ENCODE measurements at places on chromosomes 4 and X.

DNA sequence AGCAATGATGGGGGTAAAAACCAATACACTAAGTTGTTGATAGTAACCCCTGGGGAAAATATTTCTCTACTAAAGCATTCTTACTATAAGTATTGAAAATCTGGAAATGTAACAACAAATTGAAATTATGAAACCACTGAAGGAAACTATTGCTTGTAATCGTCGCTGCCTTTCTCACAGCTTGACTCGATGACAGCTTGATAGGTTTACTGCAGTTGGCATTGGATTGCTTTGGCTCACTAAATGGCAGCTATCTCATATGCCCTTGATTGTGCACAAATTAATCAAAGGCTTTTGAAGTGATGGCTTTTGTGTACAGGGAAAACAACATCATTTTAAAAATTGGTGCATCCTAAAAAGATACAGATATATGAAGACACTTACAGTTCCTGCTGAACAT lies 419.6 kb upstream of the TENM3 start:
- no peak for DNase-seq

DNA sequence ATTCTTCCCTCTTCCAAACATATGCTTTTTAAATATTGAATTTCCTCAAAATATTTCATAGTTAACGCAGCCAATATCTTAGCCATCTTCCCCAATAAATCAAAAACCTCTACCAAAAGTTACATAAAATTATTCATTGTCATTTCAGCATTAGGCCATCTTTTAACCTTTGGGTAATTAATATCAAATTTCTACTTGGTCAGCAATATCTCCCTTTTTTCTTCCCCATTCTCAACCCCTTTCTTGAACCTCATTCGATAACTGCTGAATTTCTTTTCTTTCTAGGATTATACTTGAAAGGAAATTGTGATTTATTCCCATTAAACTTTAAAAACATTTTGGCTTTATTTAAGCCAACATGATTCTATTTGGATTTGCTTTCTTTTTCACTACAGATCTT lies 65.0 kb downstream of the RAP1GDS1 start:
- DNase-seq: no peak

GRCh38 chrX:69554321-69554947 lies 50.3 kb downstream of the NALF2 start:
- no peak for DNase-seq

DNA sequence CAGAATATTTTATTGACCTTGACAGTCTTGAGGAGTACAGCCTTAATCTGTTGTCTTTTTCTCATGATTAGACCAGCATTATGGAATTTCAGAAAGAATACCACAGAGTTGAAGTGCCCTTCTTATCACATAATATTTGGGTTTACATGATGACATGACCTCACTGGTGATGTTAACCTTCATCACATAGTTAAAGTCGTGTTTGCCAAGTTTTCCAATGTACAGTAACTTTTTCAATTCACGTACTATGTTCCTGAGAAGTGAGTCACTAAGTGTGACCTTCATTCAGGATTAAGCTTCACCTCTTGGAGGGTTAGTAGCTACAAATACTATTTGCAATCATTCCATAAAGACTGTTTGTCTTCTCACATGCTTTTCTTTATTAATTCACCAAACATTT lies 52.1 kb downstream of the RAB40A start:
- DNase-seq: no peak

GRCh38 chrX:30910124-30910860 lies 21.2 kb upstream of the TAB3 start:
- peak; percentile 20 for DNase-seq

GRCh38 chr4:81786063-81786763 lies 314.5 kb upstream of the RASGEF1B start:
- DNase-seq: peak; percentile 52

DNA sequence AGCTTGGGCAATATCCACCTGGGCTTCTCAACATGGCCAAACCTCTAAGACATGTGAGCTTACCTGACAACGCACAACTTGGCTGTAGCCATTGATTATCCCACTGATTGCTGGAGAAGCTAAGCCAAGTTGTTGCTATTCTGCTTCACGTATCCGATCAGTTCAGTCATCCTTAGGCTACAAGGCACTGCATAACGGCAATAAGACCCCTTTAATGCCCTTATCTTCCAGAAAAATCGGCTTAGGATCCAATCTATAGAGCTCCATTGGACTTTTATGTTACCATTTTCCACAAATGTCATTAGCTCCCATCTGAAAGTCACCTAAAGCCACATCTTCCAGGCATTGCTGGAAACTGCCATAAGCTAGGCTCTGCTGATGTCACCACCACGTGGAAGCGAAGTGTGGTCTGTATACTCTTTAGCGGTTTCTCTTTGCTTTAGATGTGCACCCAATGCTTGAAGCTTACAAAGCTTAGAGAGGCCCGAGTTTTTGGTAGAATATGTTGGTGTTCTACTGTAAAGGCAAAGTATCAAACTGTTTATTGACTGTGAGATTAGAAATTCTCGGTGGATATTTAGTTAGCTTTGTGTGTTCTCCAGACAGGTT lies 163.1 kb downstream of the CPE start:
- peak; percentile 3 for DNase-seq

- no peak for DNase-seq
These were observed 127.7 kb downstream of the SLC7A11 start for GRCh38 chr4:138114434-138114833.

GRCh38 chr4:81505004-81505598 lies 33.4 kb upstream of the RASGEF1B start:
- peak; percentile 77 for DNase-seq

GRCh38 chrX:77962068-77962902 lies 7.2 kb downstream of the PGAM4 start:
- peak; percentile 21 for DNase-seq

GRCh38 chrX:153687121-153688039 lies at the start of gene SLC6A8:
TSS of gene SLC6A8 (plus strand) at chrX:153687926. CDS start at chrX:153688575, 649 bp downstream.
- DNase-seq: peak; percentile 43

DNA sequence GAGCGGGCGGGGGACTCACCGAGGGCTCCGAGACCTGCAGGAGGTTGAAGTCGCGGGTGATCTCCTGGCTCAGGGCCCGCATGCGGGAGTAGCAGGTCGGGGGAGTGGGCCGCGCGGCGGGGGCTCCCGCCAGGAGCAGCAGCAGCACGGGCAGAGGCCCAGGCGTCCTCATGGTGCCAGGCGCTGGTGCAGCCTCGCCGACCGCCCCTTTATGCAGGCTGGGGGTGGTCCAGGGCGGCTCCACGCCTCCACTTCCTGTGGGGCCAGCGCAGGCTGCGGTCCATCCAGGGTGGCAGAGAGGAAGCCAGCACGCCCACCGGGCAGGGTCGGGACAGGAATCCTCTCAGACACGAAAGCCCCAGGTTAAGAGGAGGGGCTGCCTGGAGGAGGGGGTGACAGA lies at the start of gene CYTL1:
Gene CYTL1 (minus strand): TSS at position 185 of the 400 bp plus-strand sequence. CDS start 13 bp downstream, at position 172.
- DNase-seq: no peak

DNA sequence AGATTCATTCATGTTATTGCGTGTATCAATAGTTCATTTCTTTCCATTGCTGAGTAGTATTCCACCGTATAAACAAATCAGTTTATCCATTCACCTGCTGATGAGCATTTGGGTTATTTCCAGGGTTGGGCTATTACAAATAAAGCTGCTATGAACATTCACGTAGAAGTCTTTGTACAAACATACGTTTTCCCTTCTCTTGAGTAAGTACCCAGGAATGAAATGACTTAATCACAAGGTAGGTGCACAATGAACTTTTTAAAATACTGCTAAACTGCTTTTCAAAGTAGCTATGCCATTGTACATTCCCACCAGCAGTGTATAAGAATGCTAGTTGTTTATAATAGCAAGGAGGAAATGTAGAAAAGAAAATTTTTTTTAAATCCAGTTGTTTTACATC lies 35.9 kb downstream of the SYTL4 start:
- no peak for DNase-seq

DNA sequence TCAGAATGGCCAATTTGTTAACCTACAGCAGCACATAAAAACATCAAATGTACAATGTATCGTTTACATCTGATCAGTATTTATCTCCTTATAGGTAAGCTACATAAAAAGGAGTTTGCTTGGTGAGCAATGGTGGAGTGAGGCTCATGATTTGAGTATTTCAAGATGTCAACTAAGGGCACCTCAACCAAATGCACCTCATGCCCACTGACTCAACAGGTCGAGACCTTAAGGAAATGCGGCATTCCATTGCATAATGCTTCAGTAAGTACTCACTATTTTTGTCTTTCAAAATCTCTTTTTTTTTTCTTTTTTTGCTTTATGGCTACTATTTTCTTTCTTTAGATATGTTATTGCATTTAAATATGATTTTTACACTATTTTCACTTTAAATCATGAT lies 181.0 kb upstream of the TLL1 start:
- no peak for DNase-seq

DNA sequence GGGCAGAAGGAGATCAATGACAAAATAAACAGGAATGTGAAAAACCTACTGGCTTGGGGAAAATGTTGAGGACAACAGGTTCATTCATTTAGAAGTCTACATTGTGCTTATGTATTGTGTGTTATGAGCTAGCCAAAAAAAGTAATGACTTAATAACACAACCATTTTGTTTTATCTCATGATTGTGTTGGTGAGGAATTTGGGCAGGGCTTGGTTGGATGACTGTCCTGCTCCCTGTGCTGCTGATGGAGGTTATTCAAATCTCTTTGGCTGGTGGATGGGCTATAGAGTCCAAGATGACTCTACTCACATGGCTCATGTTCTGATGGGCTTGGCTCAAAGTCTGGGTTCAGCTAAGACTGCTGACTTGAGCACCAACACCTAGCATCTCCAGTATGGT lies 116.3 kb downstream of the HS3ST1 start:
- no peak for DNase-seq

DNA sequence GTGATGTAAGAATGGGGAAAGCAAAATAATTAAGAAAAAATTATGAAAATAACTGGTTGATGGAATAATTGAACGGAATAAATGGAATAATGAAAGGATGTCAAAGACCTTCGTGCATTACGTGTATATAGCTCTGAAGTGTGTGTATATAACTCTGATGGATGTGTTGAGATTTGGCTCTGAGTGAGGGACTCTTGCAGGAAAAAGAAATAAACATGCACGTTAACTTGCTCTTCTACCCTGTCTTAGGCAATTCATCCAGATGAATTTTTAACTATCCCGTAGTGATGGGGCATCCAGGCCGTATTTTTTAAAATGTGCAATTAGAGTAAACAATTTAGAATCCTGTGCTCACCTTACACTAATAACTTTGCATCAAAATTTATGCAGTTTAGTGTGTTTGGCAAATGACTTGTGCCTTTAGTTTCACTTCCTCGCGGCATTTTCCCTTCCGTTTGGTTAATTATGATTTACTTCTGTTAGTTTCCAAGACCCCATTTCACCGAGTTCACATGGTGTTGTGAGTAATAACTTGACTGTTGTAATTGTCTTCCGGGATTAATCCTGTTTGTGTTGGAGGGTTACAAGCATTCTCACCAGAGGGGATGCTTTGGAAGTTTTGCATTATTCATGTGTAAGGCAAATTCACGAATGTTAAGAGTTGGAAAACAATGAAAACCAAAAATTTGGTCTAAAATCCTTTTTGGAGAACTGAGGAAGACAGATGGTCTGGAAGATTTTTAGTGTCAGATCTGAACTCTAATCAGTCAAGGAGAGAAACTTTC lies 256.5 kb upstream of the FAT1 start:
- DNase-seq: no peak

GRCh38 chr4:187184508-187184907 lies 460.9 kb upstream of the FAT1 start:
- DNase-seq: no peak

DNA sequence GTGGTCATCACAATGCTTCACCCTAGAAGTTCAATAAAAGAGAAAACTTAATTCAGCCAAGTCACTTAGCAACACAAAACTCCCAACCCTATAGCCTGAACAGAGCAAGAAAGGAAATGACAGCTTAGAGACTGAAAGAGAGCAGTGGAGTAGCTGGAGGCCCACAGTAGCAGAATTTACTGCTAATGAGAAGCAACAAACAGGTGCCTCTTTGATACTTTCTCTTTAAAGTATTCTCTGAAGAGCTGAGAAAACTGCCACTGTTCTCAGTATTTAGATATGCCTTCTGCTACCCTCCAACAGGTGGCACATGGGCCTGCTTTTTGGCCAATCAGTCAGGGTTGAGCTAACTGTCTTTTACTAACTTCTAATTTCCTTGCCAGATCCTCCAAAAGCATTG lies 240.0 kb downstream of the GPC3 start:
- no peak for DNase-seq

GRCh38 chrX:47166126-47166525 lies 21.1 kb downstream of the RBM10 start:
- no peak for DNase-seq

- DNase-seq: no peak
These were observed 18.8 kb upstream of the SMIM14 start for GRCh38 chr4:39657465-39657864.

DNA sequence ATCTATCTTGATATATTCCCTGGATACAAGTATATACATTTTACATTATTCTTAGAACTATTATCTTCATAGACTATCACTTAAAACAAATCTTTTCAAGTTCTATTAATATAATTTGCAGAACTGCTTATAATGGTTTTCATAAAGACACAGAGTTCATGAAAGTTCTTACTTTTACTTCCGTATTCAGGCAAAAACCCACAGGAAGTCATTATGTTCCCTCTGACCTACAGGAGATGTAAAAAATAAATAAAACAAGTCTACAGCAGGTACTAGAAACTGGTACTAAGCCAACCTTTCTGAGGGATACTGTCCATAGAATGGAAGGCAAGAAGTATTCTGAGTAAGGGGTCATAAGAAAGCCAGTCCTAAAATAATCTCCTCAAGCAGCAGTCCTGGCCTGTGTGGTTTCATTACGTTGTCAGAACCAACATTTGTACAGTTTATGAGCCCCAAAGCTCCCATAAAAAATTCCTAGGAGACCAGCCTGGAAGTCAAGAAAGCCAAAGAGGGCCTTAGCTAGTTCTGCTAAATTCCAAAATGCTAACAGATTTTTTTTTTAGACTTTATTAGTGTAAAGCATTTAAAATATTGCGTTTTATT lies 68.6 kb downstream of the CAMK2D start:
- DNase-seq: no peak

DNA sequence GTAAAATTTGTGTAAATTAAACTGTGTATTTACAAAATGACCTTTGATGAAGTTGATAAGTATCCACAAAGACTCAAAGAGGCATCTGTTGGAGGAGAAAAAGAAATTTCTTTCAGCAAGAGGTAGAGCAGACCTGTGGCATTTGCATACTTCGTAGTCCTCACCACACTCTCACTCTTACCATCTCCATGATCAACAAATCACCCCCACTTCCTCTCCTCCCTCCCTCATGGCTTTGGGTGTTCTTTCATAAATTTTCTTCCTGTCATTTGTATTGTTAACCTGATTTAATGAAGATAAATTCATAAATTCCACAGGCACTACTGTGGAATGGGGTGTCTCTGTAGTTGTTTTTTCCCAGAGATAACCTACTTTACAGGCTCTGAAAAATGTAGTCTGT lies 366.5 kb downstream of the ZNF674 start:
- no peak for DNase-seq

DNA sequence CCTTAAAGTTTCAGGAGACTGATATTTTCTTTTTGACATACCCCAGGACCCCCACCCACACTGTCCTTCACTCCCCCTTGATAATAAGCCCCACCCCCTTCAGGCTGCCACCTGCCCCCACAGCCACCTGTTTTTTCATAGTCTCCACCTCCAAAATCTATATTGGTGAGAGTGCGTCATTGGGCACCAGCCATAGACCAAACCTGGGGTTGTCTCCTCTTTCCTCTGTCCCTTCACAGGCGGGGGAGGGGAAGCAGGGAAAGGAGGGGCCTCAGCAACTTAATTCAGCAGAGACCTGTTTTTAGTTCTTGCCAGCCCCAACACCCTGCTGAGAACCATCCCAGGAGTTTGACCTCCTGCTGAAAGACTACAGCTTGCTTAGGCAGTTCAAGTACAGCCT lies 1.1 kb downstream of the ARHGAP36 start:
- DNase-seq: no peak

- DNase-seq: no peak
These were observed 63.0 kb upstream of the HHIP start for GRCh38 chr4:144582975-144583374.
